Activated T-cell treated with anti-CD3 and anti-CD28 coated beads, Interleukin-2, amount 50 U/mL, for 24 hours (primary cell): ENCODE measurements at places on chromosomes 7 and 10.

GRCh38 chr7:93651603-93652159 lies 77.2 kb upstream of the CALCR start:
- no peak for DNase-seq

- DNase-seq = no peak
Observed at GRCh38 chr10:34938399-34938670, 123.2 kb upstream of the PARD3 start.

GRCh38 chr7:7569081-7569527 lies 2.4 kb downstream of the MIOS start:
- DNase-seq = no peak

DNA sequence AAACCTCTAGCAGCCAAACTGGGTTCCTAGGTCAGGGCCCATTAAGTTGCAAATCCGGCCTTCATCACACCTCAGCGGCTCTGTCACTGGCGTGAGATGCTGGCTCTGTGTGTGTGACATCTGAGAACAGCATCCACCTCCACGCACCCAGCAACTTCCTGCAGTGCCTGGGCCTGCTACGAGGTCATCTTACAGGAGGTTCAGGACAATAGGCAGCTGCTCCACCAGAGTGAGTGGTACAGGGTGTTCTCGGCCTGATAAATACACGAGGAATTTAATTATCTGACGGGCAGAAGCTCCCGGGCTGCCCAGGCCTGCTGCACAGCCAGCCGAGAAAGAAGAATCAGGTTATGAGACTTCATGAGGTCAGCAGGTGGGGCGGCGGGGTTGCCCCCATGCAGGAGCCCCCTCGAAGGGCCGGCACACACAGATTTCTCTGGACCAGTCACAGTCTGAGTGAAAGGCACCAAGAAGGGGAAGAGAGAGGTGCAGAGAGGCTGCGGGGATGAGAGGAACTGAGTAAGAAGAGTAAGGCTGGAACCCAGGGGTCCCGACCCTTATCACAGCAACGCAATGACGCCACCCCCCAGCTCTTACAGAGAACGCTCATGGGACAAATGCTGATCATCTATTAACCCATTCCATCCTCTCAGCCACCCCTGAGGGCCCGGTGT lies 49.3 kb downstream of the CALML3 start:
- DNase-seq = no peak

- no peak for DNase-seq
Observed at GRCh38 chr7:71912476-71912875, 499.7 kb downstream of the CALN1 start.

GRCh38 chr7:71753956-71754664 lies 622.2 kb downstream of the GALNT17 start:
- no peak for DNase-seq

DNA sequence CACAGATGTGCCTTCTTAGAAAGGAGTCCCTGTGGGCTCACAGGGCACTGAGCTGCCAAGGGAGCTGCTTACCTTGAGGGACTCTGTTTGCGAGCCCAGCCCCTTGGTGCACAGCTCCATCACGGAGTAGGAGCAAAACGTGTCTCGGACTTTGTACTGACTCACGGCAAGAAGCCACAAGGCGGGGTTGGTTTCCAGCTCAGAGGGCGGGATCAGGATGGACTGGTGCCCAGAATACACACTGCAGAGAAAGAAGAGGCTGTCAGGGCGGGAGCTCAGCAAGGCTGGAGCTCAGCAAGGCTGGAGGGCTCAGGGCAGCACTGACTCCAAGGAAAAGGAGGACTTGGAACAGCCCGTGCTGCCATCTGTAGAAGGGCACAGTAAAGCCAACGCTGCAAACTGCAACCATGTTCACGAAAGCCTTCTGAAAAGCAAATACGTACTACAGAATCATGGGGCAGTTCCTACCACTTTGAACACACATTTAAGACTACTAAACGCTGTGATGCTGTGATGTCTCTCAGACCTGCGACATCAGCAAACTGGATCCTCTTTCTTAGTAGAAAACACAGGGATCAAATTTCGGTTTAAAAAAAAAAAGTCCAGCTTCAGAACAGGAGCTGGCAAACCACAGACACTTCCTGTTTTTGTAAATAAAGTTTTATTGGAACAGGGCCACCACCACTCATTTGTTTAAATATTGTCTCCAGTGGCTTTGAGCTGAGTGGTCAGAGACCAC lies 194.3 kb downstream of the ZMYND11 start:
- peak; percentile 52 for DNase-seq
